Muscle of back (tissue), 13 donors: ENCODE measurements at places on chromosomes 16 and 17.

DNA sequence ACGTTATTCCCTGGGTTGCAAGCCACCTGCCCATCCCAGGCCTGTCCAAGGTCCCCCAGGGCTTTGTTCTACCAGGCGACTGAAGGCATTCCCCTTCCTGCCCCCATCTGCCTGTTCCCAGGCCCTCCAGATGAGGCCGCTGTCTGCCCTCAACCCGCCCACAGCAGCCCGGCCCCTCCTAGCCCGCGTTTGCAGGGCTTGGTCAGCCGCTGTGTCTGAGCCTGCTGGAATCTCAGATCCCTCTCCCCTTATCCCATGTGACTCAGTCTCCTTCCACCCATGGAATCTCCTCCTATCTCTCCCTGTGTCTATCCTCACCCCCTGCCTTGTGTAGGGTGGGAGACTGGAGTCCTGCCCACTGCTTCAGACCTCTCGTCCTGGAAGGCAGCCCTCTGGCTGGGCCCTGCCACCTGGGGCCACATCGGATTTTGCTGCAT is 186.0 kb upstream of the TNRC6C start:
- DNase-seq, result no peak

DNA sequence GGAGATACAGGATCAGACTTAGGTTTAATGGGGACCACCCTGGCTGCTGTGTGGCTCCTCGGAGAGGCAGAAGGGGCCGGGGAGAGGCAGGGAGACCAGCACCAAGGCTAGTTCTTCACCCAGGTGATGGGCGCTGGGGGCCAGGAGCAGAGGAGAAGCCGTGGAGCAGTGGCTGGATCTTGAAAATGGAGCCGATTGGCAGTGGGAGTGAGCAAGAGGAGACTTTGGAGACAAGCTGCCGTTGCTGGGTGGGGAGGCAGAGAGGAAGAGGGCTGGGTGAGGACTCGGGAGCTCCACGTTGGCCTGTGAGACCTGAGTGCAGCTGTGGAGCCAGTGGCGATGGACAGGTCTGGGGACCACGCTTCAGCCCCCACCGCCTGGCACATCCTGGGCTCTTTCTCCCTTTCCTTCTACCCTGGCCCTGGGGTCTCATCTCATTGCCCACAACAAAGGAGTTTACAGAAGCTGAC is 9.0 kb downstream of the RAB11FIP4 start:
- DNase-seq, result no peak

DNA sequence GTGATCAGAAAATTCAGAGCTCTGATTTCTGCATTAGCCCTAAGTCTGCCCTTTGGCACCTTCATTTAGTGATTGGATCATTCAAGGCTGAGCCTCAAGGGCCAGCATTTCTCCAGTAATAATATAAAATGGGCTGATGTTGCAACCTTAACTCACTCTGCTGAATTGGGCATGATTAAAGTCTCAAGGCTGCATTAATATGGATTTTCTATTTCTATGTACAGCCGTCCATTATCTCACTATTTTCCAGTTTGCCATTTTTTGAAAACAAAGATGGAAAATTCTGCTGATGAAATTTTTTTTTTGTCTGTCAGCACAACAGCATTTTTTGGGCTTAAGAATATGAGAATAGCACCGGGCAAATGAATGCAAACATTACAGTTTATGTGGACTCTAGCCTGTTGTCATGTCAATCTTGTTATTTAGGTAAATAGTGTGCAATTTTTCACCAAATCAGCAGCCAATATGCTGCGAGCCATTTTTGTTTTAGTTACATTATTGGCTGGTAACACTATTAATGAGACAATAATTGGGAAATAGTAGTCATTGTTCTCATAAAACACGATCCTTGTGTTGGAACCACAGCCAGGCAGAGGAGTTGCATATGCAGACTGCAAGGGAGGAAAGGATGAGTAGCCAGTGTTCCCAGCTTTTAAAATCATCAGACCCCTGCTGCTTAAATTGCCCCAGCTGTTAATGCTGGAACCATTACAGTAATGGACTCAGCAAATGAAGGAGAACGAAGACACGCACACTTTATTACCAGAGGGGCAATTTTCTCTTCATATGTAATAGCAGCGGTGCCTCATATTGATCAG is 10.5 kb downstream of the FTO start:
- DNase-seq, result peak; percentile 61

- no peak for DNase-seq
Observed at GRCh38 chr16:29698484-29699323, 19.7 kb downstream of the QPRT start.

GRCh38 chr16:89922477-89922883 is 662 bp upstream of the TUBB3 start:
- peak; percentile 83 for DNase-seq

GRCh38 chr17:54795046-54795445 is 105.6 kb upstream of the TOM1L1 start:
- DNase-seq, result no peak

- DNase-seq, result peak; percentile 36
Observed at GRCh38 chr17:12089809-12090384, 69.2 kb downstream of the MAP2K4 start.

DNA sequence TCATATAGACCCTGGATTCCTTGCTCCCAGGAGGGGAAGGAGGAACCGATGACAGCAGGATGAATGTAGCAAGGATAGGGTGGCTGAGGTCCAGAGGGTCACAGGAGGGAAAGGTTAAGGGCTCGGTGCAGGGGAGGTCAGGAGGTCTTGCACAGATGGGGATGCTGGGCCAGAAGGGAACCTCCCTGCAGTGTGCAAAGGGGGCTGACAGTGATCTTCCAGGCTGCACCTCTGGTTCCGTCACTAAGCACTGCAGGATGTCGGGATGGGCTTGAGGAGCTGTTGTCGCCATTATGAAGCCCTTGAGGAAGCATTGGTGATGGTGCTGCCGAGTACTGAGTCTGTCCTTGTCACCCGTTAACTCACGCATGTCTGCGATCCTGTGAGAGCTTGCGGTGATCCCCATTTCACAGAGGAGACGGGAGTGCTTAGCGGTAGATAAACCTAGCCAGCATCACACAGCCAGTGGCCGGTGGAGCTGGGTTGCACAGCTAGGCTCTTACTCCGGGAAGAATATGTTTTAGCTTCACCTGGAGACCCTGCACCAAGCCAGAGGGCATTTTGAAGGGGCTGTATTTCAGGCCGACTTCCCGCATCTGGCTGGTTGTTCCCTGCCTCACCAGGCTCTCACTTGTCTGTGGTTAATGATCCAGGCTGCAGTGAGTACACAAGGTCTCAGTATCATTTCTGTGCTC is 120.4 kb downstream of the SNX29 start:
- DNase-seq, result no peak

DNA sequence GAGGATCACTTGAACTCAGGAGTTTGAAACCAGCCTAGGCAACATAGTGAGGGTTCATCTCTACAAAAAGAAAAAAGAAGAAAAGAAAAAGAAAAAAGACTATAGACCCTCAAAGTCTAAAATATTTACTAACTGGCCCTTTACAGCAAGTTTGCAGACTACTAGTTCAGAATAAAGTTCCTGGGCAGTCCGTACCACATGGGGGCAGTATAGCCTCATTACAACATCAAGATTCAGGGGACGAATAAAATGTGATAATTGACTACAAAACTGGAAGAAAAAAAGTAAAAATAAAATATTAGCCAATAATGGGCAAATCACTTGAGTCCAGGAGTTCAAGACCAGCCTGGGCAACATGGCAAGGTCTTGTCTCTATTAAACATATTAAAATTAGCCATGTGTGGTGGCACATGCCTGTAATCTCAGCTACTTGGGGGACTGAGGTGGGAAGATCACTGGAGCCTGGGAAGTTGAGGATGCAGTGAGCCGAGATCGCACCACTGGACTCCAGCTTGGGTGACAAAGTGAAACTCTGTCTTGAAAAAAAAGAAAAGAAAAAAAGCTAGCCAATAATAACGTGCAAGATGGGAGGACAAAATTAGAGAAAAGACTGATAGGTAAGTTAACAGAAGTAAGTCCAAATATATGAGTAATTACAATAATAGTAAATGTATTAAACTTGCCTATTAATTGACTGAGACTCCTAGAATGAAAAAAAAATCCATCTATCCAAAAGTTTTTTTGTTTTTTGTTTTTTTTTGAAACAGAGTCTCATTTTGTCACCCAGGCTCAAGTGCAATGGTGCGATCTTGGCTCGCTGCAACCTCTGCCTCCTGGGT is 129.4 kb upstream of the SEC14L1 start:
- DNase-seq, result no peak

GRCh38 chr17:14434506-14434905 is 133.6 kb downstream of the HS3ST3B1 start:
- no peak for DNase-seq

DNA sequence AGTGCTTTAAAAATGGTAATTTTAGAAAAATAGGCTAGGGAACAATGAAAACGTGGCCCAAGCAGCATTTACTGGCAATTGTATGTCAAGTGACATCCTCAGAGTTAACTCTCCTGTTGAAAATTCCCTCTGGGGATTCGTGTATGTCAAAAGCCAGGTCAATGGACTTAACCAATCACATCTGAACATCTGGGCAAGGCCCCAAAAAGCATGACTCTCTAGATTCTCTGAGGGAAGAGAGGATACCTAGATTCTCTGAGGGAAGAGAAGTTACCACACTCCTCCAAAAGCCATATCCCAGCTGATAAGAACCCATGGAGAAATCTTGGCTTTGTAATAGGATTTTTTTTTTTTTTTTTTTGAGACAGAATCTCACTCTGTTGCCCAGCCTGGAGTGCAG is 23.5 kb downstream of the NFE2L1 start:
- DNase-seq, result no peak

- DNase-seq, result peak; percentile 21
Observed at GRCh38 chr16:12339686-12340085, 363.2 kb downstream of the SNX29 start.

DNA sequence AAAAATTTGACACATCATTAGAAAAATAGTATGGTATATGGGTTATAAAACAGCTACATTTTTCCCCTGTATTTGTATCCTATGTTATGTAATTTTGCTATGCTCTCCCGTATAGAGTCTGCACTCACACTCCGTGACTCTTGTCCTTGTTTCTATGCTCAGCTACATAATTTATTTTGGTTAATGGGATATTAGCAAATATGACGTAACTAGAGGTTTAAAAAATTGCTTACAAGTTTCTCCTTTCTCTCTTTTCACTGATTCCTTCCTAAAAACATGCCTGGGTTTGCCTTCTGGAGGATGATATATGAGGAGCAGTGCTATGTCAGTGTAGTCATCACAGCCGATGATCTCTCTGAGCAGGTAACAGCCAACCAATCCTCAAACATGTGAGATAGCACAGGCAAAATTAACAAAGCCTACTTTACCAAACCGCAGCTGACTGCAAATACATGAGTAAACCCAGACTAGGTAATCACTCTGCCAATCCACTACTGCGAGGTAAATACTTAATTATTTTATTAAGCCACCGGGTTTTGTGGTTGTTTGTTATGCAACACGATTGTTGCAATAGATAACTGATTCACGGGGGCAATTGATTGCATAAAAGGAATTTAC is 126.9 kb downstream of the KIF2B start:
- no peak for DNase-seq

GRCh38 chr16:11050944-11051343 is 106.6 kb downstream of the CLEC16A start:
- DNase-seq, result no peak

GRCh38 chr17:77839698-77840512 is 118.6 kb upstream of the TNRC6C start:
- no peak for DNase-seq

DNA sequence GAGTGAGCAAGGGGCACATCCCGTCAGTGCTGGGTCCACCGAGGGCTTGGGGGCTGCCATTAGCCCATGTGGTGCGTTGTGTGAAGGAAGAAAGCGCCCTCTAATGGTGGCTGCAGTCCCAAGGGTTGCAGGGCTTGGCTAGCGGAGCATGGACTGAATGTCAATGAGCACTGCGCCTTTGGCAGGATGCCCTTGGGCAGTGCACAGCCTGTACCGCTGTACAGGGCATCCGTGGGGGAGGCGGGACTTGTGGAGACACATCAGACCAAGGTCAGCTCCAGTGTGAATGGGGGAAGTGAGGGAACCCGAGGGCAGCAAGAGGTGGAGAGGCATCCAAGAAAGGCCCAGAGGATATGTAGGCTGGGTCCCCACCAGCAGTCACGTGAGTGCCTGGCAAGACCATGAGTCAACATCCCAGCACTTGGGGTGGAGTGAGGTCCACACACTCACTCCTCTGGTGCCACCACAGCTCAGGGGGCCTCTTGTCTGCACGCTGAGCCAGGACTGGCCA is 75.5 kb upstream of the MED9 start:
- DNase-seq, result no peak

- no peak for DNase-seq
Observed at GRCh38 chr16:49998991-49999390, 26.0 kb upstream of the CNEP1R1 start.

DNA sequence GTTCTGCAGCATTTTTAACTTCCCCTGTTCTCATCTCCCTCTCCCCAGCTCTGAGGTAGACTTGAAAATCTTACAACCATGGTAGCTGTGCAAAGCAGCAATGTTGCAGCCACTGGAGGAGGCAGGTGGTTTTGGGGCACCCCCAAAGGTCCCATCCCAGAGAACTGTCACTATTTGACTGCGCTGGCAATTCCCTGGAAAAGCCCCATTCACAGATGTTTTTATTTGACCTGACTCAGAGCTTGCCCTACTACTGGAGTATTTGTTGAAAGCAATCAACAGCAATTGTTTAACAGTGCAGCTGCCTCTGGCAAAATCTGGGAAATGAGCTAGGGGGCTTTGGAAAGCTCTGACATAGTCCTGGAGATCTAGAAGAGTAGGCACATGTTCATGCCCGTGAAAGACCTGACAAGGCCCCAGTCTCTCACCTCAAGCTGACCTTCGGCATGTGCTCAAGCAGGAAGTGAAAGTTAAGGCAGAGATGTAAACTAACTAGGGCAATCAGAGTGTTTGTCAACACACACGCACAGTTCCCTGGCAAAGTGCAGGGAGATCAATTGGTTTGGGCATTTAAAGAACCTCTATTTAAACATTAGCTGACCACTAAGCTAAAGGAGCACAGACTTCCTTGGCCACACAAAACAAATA is 19.7 kb upstream of the PIK3R5 start:
- DNase-seq, result no peak

GRCh38 chr17:74391771-74392170 is 24.5 kb downstream of the GPR142 start:
- no peak for DNase-seq
